ENCODE measurements at places on chromosomes 2 and 18. TPM values are rescaled to one million over a fixed set of nuclear protein-coding genes. Genes with fewer than 3 reads are reported as not detected.

DNA sequence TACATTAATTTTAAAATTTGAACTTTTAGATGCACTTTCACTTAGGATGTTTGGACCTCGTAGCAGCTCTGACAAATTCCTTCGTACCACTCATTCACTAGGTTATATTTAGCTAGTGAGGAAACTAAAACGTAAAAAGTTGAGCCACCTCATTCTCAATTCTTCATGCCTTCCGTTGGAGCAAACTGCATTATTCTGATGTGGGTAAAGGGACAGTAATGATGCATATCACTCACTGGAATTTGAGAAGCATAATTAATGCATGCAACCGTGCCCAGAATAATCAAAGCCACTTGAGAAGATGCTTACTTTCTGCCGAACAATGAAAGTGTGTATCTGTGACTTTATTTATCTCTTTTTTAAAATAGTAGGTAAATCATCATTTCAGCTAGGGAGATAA, 2.2 kb downstream of the CNOT9 start:
- no peak for DNase-seq

- DNase-seq = no peak
These were observed 2.5 kb downstream of the SPEG start for GRCh38 chr2:219437141-219437540.

- DNase-seq = no peak
These were observed 146.3 kb upstream of the ZC3H15 start for GRCh38 chr2:186339716-186340115.

- DNase-seq = no peak
These were observed 207.4 kb downstream of the ARL6IP6 start for GRCh38 chr2:152925547-152926448.

The INHA gene
- 2.7 TPM for total RNA-seq

DNA sequence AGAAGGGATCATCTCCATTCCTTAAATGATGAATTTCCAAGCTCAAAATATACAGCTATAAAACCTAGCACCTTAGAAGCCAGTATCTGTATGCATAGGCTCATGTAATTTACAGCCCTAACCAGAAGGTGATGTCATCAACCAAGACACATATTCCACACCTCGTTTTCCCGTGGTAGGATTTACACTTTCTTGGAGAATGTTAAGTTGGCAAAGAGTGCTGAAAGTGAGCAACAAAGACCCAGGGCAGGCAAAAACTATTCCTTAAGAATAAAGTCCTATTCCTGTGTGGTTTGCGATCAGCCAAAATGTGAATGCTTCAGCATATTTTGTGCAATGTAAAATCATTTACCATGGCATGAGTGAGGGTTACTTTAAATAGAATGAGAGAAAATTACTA, 247.1 kb downstream of the OSR1 start:
- no peak for DNase-seq

The CNDP1 gene
- total RNA-seq = 0.22 TPM

DNA sequence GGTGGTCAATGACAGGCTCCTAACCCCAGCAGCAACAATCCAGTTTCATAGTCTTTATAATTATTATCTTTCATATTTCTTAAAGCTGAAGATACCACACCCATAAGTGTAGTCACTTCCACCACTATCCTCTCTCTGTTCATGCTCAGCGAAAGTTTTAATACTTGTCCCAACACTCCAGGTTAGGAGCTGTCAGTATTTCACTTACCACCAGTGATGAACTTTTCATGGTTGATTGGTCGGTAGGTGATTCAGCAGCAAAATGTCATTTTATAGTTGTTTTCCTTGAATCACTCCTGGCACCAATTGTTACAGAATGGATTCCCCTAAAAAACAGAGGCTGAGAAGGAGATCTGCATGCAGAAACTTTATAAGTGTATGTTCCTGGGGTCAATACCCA, 324.9 kb downstream of the CCDC85A start:
- DNase-seq = no peak

DNA sequence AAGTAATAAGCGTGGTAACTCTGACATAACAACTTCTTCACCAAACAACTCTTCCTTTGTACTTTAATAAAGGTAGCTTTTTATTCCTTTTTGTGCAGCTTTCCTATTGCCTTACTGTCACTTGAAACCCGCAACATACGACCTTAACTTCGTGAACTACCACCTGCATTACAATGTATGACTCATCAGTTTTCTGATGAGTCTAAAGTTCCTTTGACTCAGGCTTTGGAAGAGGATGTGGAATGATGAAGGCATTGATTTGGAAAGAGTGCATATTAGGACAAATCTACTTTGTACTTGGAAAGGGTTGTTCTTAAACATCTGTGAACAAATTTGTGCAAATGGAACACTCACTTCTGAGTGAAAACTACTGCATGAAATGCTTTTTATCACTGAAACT, 1012.1 kb downstream of the TMEM182 start:
- DNase-seq = no peak

DNA sequence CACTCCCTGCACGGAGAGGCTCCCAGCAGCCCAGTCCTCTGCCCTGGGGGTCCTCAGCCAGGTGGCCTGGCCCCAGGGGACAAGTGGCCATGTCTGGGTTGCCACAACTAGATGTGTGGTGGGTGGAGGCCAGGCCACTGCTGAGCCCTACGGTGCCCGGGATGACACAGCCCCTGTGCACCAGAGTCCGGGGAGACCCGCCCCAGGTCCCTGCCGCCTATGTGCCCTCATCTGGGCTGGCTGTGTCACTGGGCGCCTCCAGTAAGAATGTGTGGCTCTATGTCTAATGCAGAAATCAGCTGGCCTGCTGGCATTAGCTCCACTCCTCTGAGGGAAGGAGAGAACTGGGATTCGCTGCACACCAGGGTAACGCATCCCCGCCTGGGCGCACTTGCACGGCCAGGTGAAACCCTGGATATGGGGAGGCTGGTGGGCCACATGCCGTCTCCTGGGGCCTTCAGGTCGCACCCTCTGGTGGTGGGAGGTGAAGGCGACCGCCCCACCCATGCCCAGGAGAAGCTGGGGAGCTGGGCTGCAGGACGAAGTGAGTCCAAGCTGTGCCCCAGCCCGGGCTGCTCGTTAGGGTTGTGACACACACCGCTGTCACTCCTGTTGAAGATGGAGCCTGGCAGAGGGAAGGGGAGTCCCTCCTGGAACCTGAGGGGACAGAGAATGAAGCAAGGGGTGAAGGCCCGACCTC, 136.1 kb downstream of the PTGR3 start:
- DNase-seq = no peak

DNA sequence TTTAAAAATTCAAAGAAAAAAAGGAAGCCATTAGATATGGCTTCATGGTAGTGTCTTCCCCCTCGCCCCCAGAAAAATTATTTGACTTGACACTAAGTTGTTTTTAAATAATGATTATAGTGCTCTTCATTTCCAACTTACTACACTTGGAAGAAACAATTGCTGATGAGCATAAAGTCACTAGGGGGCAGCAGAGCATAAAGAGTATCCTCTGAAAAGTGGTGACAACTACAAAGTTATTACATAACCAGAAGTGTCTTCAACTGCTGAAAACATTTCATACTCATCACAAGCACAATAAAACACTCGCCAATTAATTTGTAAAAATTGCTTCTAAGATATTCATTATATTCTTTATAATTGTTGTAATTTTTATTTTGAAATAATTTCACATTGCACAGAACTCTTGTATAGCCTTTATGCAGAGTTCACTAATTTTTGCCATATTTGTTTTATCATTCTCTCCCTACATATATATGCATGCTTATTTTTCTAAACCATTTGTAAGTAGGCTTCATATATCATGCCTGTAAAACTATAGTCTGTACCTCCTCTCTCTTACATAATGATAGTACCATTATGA, 54.9 kb downstream of the EXOC6B start:
- DNase-seq = no peak

The MTHFD2 gene
- total RNA-seq = 366 TPM

DNA sequence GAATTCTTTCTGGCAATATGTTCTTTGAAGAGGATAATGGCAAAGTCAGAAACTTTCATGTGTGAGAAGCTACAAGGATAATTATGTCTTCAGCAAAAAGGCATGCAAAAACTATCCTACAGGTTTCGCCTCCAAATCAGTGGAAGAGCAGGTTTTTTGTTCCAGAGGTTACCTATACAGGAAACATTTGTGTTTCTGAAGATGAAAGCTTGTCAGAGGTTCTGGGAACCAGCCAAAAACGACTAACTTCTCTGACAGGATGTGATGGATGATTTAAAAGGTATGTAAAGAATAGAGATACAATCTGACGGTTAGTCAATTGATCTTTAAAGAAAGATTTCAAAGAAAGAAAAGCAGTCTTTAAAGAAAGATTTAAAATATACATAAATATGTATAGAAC, 37.6 kb downstream of the RND3 start:
- no peak for DNase-seq

GRCh38 chr2:174108579-174108978, 139.8 kb downstream of the OLA1 start:
- no peak for DNase-seq

- no peak for DNase-seq
These were observed 84.0 kb upstream of the BOD1L2 start for GRCh38 chr18:57062844-57063243.

The DTNB gene
- total RNA-seq = 8.7 TPM

DNA sequence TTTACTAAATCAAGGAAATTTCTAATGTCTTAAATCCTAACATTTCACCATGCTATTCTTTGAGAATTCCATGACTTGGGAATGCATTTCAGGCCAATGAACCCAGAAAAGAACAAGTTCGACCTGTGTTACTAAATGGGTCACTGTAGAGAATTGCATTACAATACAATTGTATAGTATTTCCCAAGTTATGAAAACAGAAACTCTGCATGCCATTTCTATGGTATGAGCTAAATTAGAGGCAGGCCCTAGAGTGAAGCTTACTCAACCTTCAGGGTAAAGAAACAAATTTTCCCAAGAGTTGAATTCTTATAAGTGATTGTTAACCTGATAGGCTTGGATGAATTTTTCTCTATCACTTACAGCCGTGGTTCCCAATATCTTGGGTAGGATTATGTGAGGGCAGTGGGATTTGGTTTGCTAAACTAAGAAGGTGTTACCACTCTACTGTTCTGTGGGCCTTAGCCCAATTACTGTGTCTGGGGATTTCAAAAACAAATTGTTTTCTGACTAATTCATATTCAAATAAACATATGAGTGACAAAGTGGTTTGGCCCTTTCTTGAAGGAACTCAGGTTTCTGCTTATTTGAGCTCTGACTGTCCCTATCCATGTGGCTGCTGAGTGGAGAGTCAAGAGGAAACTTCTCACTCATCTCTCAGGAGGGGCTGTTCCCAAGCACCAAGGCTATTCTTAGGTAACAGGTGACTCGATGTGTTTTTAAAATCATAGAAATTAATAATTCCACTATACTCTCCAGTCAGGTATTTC, 11.2 kb upstream of the SERPINB7 start:
- no peak for DNase-seq

The UXS1 gene
- total RNA-seq = 19.7 TPM

DNA sequence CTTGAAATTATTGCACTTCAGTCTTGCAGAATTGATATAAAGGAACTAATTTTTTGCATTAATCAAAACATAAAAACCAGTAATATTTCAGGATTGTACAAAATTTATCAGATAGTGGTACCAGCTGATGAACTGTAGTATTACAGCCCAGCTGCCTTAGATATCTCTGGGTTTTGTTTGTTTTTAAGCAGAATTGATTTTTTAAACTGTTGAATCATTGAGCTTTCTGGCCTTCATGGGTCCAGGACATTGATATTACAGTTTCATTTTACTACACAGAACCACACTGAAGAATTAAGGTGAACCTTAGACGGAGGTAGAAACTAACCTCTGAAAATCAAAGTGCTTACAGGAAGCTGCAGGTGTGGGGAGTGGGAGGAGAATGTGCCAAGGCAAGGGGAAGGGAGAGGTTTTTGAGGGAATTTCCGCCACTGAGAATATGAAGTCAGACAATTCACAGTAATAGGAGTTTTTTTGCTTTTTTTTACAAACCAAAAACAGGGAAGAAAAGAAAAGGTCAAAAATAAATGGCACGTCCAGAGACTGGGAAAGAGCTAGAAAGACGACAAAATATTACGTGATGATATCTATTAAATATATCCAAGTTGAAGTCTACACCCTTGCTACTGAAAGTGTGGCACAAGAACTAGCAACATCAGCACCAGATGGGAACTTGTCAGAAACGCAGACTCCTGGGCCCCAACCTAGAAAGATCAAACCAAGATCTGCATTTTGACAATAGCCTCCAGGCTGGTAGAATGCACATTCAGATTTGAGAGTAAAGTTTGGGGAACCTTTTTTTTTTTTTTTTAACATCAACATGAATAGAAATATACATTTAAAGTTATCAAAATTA, 40.8 kb upstream of the SPAG16 start:
- no peak for DNase-seq

- DNase-seq = no peak
These were observed 81.0 kb upstream of the RBMS1 start for GRCh38 chr2:160574468-160575140.

GRCh38 chr2:240146141-240146561, 5.7 kb upstream of the OTOS start:
- DNase-seq = no peak

GRCh38 chr2:2812117-2812516, 481.0 kb upstream of the MYT1L start:
- no peak for DNase-seq

DNA sequence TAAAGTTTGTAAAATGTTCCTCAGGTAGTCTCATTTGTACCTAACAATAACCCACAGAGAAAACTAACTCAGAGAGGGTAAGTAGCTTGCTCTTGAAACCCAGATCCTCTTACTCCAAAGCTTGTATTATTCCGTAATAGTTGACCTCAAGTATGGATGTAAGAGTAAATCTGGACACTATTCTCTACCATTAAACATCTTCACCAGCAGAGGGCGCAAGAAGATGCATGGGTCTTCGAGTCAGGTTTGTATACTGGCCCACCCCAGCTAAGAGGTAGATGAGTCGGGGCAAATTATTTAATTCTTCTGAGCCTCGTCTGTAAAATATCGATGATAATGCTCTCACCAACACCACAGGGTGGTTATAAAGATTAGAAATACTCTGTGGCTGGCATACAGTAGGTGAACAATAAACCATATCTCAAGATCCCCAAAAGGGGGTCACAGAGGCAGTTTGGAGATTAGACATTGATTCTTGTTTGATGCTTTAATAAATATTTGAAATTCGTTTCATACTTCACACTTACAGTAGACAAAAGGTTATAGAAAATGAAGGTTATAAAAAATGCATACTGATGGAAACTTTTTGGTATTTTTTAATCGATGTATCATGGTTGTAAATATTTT, 3.5 kb upstream of the CABLES1 start:
- no peak for DNase-seq

The XDH gene
- total RNA-seq = 0.23 TPM

The ADD2 gene
- total RNA-seq = 0.15 TPM

- DNase-seq = no peak
These were observed 147.7 kb downstream of the WDPCP start for GRCh38 chr2:63440612-63441011.
